Activated T-helper 17 cell treated with anti-CD3 and anti-CD28 coated beads, Interleukin-2, amount 50 U/mL, for 72 hours (primary cell): ENCODE measurements at places on chromosomes 16 and 17. TPM values are rescaled to one million over a fixed set of nuclear protein-coding genes. Genes with fewer than 3 reads are reported as not detected.

- no peak overlapping the region for H3K27ac ChIP-seq
- peaks cover 17% of the 10 kb centered on the region for H3K4me1 ChIP-seq
- no peaks in the 10 kb centered on the region for H3K36me3 ChIP-seq
- no peak overlapping the region for H3K4me3 ChIP-seq
Observed at GRCh38 chr17:2939714-2940351, 123.6 kb downstream of the OR1D5 start.

GRCh38 chr17:17783825-17784656 lies 52.7 kb downstream of the SREBF1 start:
- no peaks in the 10 kb centered on the region for H3K27me3 ChIP-seq
- H3K4me3 ChIP-seq: peak overlapping the region; percentile 58
- no peaks in the 10 kb centered on the region for H3K4me1 ChIP-seq
- no peak overlapping the region for H3K27ac ChIP-seq
- ATAC-seq: no peak

DNA sequence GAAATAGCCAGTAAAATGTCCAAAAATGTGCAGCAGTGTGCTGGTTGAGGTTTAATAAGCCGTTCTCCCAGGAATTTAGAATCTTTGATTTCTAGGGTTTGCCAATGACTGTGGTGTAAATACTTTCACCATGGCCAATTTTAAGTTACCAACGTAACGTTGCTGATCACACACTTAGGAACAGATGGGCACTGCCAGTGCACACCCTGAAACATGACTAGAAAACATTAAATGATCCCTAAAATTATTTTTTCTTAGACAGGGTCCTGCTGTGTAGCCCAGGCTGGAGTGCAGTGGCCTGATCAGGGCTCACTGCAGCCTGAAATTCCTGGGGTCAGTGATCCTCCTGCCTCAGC lies 3.2 kb downstream of the CA5A start:
- no peaks in the 10 kb centered on the region for H3K36me3 ChIP-seq
- no peaks in the 10 kb centered on the region for H3K4me1 ChIP-seq
- H3K27me3 ChIP-seq: no peaks in the 10 kb centered on the region
- no peak for ATAC-seq
- no peak overlapping the region for H3K4me3 ChIP-seq

The CD300LB gene
- not detected for total RNA-seq

DNA sequence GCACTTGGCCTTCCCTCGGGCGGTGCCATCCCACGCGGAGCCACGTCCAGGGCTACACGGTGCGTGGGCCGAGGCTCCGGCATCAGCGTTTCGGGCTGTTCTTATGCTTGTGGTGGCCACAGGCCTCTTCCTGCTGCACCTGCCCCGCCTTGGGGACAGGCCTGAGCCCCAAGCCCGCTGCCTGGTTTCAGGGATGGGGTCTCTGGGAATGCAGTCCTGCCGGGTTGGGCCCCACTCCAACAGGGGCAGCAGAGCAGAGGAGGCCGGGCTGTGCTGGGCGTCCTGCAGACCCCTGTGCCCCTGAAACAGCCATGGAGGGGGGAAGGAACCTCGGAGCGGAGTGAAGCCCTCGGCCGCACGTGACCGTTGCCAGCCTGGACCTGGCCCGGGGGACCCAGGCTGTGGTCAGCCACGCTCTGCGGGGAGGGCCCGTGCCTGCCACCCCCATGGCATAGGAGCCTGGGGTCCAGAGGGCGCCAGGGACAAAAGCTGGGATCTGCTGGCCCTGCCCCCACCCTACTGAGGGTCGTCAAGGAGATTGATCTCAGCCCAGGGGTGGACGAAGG lies 453 bp upstream of the WFIKKN1 start:
- H3K4me1 ChIP-seq: no peaks in the 10 kb centered on the region
- H3K36me3 ChIP-seq: peaks cover 7% of the 10 kb centered on the region
- H3K27me3 ChIP-seq: no peaks in the 10 kb centered on the region
- no peak for ATAC-seq
- H3K27ac ChIP-seq: no peak overlapping the region

DNA sequence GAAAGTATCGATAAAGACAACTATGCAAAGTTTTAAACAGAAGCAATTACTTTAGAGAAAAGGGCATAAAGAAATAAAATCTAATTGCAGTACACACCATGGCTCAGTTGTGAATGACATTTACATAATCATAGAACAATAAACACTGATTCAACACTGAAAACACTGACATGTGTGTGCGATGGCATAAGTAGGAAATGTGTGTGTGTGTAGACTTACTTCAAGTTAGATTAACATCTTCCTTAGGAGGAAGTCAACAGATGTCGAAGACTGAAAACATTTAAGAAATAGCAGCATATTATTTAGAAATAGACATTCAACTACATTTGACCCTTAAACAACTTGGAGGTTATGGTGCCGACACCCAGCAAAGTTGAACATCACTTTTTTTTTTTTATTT lies 172.4 kb downstream of the STX8 start:
- H3K36me3 ChIP-seq: no peaks in the 10 kb centered on the region
- no peak for ATAC-seq
- H3K4me1 ChIP-seq: no peaks in the 10 kb centered on the region
- no peaks in the 10 kb centered on the region for H3K27me3 ChIP-seq

DNA sequence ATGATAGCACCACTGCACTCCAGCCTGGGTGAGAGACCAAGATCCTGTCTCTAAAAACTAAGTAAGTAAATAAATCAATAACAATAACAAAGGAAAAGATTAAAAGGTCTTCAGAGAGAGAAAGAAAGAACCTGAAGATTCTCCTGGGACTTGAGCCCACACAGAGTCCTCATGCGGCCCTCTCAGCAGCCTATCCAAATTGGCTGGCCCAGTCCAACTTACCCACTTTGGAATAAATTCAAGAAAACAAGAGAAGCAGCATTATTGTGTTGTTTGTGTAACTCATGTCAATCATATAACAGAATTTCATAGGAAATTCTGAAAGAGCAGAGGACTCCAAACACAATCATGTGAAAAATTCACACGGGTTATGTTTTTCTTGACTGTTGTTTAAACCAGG lies 3.8 kb downstream of the SLX4 start:
- no peak overlapping the region for H3K4me3 ChIP-seq
- no peak overlapping the region for H3K27ac ChIP-seq
- H3K27me3 ChIP-seq: no peaks in the 10 kb centered on the region
- ATAC-seq: no peak
- peaks cover 35% of the 10 kb centered on the region for H3K36me3 ChIP-seq
